ENCODE measurements at places on chromosomes 6 and 20. TPM values are rescaled to one million over a fixed set of nuclear protein-coding genes. Genes with fewer than 3 reads are reported as not detected.

Gene FOXQ1
- total RNA-seq = 5.2 TPM

Gene MROH8
- 1.2 TPM for total RNA-seq

Gene ATP6V1G2
- total RNA-seq = 0.98 TPM

Gene RANBP9
- total RNA-seq = 12.0 TPM

Gene TRIM15
- not detected for total RNA-seq

Gene PERP
- 78.2 TPM for total RNA-seq

Gene GPLD1
- total RNA-seq = 0.77 TPM

Gene HRH3
- total RNA-seq = not detected

Gene PCMTD2
- total RNA-seq = 11.2 TPM

Gene PRRT1
- 0.63 TPM for total RNA-seq

Gene SLC13A3
- total RNA-seq = not detected

Gene CCN6
- not detected for total RNA-seq

Gene PLTP
- total RNA-seq = 1.6 TPM

Gene DCBLD1
- total RNA-seq = 24.7 TPM

Gene ELOVL4
- 1.6 TPM for total RNA-seq

Gene MATN4
- total RNA-seq = 0.09 TPM

Gene FBXO30
- total RNA-seq = 4.4 TPM

Gene LGSN
- 2.7 TPM for total RNA-seq

Gene RFX6
- not detected for total RNA-seq

Gene WFDC10B
- total RNA-seq = not detected

Gene RSPO3
- total RNA-seq = 76.6 TPM

Gene VSX1
- 0.79 TPM for total RNA-seq

Gene SNAP25
- total RNA-seq = 15.4 TPM

Gene APOBEC2
- total RNA-seq = not detected

Gene CALHM5
- total RNA-seq = 0.06 TPM

Gene IL20RA
- total RNA-seq = not detected

Gene HCK
- 0.20 TPM for total RNA-seq

Gene SLC17A1
- 0.16 TPM for total RNA-seq

Gene LHFPL5
- total RNA-seq = 0.12 TPM

Gene NTSR1
- 0.09 TPM for total RNA-seq

Gene HDGFL1
- total RNA-seq = not detected

Gene CST2
- 0.27 TPM for total RNA-seq

Gene SLC22A3
- total RNA-seq = 40.2 TPM

Gene PTK6
- total RNA-seq = 3.1 TPM

Gene TP53TG5
- not detected for total RNA-seq

Gene SASH1
- total RNA-seq = 2.4 TPM

Gene CALHM4
- total RNA-seq = not detected

Gene BPI
- not detected for total RNA-seq

Gene SRMS
- 0.16 TPM for total RNA-seq

Gene FOXP4
- 22.0 TPM for total RNA-seq

Gene ENPP3
- total RNA-seq = not detected

Gene DUSP15
- total RNA-seq = 1.4 TPM

Gene MOG
- total RNA-seq = not detected

Gene TREM1
- total RNA-seq = 0.17 TPM

Gene NKAPL
- total RNA-seq = not detected

Gene ULBP2
- total RNA-seq = 2.9 TPM

Gene EPPIN
- not detected for total RNA-seq

Gene KIFC1
- total RNA-seq = 36.9 TPM

Gene HLA-DMB
- total RNA-seq = 2.2 TPM

Gene FILIP1
- 0.32 TPM for total RNA-seq

Gene SLC22A7
- total RNA-seq = not detected

Gene VAPB
- 48.3 TPM for total RNA-seq

Gene SAMD5
- 0.62 TPM for total RNA-seq

Gene TGM3
- not detected for total RNA-seq

Gene NPEPL1
- 27.3 TPM for total RNA-seq

Gene MLIP
- total RNA-seq = not detected

Gene SLC22A2
- total RNA-seq = 0.15 TPM

Gene KATNA1
- total RNA-seq = 11.6 TPM

Gene CDH4
- 6.7 TPM for total RNA-seq

Gene TNXB
- 0.41 TPM for total RNA-seq
